ENCODE measurements at places on chromosomes 7 and 10.

- DNase-seq, result no peak
Observed at GRCh38 chr7:101942603-101943210, 125.3 kb downstream of the CUX1 start.

- no peak for DNase-seq
Observed at GRCh38 chr7:44889086-44889781, 3.9 kb upstream of the PURB start.

GRCh38 chr10:36712695-36713094, 412.7 kb upstream of the ANKRD30A start:
- no peak for DNase-seq

DNA sequence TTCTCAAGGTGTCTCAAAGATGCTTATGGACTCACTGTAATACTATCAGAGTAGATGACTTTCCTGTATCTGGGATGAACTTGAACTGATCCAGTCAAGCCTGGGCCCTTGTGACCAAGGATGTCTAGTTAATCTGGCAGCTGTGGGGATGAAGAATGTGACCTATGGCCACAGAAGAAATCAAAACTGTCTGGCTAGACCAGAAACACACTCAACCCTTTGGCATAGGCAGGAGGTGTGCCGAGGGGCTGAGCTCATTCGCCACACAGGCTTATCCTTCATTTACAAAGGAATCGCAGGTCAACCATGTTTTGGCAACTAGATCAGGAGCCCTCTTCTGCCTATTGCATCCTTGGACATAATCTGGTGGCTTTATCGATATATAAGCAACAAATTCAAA, 110.6 kb downstream of the ATXN7L1 start:
- no peak for DNase-seq

- no peak for DNase-seq
Observed at GRCh38 chr10:71279590-71280170, 39.4 kb upstream of the SLC29A3 start.

GRCh38 chr10:118358327-118358726, 16.2 kb upstream of the FAM204A start:
- DNase-seq, result no peak

- no peak for DNase-seq
Observed at GRCh38 chr10:34137201-34137600, 677.9 kb downstream of the PARD3 start.

DNA sequence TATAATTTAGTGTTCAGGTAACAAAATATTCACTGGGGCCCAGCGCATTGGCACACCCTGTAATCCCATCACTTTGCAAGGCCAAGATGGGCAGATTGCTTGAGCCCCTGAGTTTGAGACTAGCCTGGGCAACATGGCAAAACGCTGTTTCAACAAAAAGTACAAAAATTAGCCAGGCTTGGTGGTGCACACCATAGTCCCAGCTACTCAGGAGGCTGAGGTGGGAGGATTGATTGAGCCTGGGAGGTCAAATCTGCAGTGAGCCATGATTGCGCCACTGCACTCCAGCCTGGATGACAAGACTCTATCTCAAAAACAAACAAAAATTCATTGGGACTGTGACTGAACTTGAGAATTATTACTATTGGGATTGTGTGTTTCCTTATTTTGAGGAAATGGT, 40.4 kb upstream of the TRUB1 start:
- no peak for DNase-seq

- no peak for DNase-seq
Observed at GRCh38 chr7:43700646-43701499, 28.4 kb downstream of the COA1 start.

GRCh38 chr10:77334501-77334900, 303.1 kb downstream of the KCNMA1 start:
- DNase-seq, result no peak
